ENCODE measurements at places on chromosomes 2 and 18.

- no peak for DNase-seq
These were observed 1225.6 kb downstream of the LRP1B start for GRCh38 chr2:140905083-140905781.

DNA sequence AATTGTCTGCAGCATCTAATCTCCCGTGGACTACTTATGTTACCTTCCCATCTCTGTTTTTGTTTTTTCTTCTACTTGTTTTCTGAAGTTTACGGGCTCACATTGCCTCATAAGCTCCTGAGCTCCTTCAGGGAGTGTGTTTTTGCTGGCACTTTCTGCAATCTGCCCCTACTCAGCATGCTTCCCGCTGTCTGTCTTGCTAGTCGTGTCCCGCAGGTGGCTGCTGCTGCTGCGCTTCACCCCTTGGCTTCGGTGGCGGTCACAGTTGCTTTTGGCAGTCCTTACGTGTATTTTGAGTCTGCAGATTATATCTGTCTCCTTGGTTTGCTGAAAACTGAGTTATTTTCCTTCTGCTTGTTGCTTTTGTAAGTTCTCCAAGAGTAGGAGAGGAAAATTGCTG, 37.3 kb downstream of the FER1L5 start:
- DNase-seq, result no peak

DNA sequence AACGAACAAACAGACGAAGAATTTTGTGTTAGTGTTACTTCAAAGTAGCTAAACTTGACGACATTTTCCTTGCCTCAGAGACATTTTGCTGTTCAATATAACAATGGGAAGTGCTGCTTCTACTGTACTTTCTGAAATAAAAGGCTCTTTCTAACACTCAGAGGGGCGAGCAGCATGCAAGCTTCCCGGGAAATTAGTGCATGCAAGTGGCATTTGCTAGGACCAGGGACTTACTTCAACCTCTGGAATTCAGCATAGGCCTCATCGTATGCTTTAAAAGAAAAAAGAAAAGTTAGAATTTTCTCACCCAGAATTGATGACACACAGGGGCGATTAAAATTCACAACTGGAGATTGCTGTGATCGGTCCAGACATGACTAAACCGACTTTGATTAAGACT, 62.5 kb upstream of the LPIN2 start:
- no peak for DNase-seq

DNA sequence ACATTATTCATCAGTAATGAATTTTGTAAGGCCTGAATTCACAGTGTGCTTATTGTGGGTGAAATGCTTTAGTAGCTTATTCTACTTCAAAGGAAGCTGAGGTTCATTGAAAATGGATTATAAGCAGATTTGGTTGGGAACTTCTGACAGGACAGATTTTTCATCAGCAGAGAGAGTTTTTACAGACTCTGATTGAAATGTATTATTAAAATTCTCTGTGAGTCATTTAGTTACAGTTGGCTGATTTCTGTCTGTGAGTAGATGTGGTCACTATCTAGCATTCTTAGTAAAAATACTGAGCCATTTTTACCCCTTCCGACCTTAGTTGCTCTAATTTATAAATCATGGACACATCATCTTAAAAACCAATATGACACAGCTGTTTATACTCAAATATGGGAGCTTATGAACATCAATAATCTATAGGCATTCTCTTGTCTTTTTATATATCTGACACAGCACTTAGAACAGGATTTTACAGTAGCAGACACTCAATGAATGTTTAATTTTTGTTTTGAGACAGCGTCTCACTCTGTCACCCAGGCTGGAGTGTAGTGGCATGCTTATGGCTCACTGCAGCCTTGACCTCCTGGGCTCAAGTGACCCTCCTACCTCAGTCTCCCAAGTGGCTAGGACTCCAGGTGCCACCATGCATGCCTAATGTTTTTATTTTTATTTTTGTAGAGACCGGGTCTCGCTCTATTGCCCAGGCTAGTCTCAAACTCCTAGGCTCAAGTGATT, 239.6 kb downstream of the BABAM2 start:
- no peak for DNase-seq

GRCh38 chr18:31100436-31101182, 1.6 kb downstream of the DSC2 start:
- DNase-seq, result no peak

DNA sequence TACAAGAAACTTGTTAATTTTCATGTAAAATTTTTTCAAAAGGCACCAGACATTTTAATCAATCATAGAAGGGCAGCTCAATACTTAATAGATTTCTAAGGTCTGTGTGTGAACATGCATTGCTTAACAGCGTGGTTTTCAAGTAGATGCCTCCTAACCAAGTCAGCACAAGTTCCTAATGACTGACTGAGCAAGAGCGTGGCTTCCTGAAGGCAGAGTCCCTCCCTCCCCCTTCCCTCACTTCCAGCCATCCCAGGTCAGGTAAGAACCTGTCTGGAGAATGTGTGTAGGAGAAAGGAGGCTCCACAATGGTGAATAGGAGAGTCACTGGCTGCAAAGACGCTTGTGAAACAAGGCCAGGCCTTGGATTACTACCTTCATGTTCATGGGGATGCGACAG, 33.5 kb upstream of the DAPL1 start:
- no peak for DNase-seq

DNA sequence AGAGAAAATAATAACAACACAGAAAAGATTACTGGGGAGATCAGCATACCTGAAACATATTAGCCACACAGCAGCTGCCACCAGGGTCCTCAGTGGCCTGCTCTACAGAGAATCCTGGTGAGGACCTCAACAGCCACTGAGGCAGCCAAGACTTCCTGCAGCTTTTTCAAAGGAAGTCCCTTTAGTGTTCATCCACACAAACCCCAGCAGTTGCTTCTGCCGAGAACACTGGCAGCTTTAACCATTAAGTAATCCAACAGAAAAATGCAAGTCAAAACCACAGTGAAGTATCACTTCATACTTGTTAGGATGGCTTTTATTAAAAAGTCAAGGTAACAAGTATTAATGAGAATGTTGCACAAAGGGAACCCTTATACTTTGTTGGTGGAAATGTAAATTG, 542.0 kb upstream of the GCFC2 start:
- DNase-seq, result no peak

- peak; percentile 91 for DNase-seq
These were observed at the start of gene STARD7 for GRCh38 chr2:96208143-96209010. TSS of gene STARD7 (minus strand) at chr2:96208827. CDS start at chr2:96208434, 393 bp downstream.

GRCh38 chr2:176769499-176770370, 442.9 kb upstream of the HNRNPA3 start:
- no peak for DNase-seq

DNA sequence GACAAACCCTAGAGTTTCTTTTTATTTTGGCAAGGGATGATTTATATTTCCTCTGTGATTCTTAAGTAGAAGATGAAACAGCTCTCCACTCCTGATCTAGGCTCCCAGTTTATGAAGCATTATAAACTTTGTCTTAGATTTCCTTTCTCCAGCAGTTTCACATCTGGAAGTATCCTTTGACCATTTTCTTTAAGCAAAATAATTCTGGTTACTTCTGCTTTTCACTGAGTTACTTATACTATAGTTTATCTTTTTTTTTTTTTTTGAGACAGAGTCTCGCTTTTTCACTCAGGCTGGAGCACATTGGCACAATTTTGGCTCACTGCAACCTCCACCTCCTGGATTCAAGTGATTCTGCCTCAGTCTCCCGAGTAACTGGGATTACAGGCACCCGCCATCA, 45.5 kb downstream of the KCMF1 start:
- no peak for DNase-seq

- DNase-seq, result no peak
These were observed 48.7 kb downstream of the C1QL2 start for GRCh38 chr2:119109866-119110265.

GRCh38 chr18:3452750-3453539, 3.0 kb downstream of the TGIF1 start:
- DNase-seq, result no peak

DNA sequence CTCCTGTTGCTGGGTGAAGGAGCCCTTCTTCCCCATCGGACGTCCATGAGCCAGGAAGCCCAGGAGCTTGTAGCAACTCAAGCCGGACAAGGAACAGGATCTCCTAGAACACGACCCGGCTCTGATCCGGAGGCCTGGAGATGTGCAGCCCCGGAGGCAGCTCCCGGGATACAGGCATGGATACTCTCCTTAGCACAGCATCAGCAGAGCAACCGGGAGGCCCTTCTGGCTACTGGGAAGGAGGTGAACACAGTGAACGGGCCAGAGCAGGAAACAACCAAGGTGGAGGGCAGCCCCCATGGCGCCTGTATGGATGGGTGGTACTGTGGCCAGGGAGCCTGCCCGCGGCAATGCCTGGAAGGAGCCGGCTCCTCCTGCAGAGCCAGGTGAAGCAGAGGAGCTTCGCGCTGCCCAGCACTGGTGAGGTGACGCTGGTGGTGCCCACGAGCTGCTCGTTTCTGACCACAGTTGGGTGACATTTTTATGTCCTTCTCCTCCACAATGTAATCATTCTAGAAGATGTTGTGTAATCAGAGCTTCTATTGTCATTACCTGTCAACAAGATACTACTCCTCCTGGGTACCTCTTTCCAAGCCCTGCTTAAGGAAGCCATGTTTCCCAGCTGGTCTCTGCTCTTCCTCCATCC, 94.3 kb downstream of the TWIST2 start:
- no peak for DNase-seq

DNA sequence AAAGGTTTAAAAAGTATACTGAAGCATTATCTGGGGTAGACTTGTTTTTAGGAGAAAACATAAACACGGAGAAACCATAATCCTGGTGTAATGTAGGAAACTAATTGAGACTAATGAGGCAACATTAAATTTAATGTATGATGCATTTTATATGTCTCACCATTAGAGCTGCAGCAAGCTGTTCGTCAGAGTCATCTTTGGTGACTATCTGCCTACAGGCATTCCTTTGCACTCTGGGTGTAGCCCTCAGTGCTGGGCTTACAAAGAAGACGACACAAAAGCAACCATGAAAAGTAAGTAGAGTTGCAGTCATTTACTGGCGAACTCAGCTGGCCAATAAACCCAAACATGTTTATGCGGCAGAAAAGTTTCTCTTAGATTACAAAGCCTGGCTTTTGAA, 415.3 kb upstream of the ZEB2 start:
- no peak for DNase-seq

- DNase-seq, result no peak
These were observed 160 bp downstream of the SPTBN1 start for GRCh38 chr2:54456362-54456611.

- no peak for DNase-seq
These were observed 13.2 kb upstream of the BZW1 start for GRCh38 chr2:200798514-200798913.

DNA sequence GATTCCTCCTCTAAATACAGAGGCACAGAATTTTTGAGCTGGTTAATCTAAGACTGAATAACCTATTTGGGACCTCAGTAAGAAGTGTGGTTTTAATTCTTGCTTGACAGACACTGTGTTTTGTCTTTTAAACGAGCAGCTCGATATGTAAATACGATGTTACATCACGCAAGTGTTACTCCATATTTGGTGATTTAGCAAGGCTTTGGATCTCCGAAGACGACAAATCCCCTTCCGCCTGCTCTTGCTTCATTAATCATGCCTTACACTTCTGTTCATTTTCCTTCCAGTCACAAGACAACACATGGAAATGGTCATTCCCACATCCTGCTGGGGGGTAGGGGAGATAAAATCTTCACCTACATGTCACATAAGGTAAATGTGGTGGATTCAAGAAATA, 9.4 kb downstream of the BCL11A start:
- DNase-seq, result no peak

DNA sequence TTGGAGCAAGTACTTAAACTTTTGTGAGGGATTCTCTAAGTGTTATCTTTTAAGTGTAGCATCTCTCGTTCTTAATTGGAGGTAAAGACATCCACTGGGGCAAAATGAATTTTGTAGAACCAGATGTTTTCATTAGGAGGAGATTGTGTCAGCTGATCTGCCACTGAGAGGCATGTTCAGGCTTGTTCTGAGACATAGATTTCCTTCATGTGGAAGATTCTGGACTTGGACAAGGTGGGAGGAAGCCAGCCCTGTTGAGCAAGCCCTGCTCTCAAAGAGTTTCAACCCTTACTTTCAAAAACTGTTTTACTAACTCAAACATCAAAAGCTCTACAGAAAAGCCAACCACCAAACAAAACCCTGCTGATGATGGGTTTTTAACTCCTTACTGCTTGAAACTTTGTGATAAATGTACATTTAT, 6.5 kb downstream of the MAP4K4 start:
- DNase-seq, result peak; percentile 10

GRCh38 chr2:143088388-143088787, 40.8 kb upstream of the ARHGAP15 start:
- no peak for DNase-seq

DNA sequence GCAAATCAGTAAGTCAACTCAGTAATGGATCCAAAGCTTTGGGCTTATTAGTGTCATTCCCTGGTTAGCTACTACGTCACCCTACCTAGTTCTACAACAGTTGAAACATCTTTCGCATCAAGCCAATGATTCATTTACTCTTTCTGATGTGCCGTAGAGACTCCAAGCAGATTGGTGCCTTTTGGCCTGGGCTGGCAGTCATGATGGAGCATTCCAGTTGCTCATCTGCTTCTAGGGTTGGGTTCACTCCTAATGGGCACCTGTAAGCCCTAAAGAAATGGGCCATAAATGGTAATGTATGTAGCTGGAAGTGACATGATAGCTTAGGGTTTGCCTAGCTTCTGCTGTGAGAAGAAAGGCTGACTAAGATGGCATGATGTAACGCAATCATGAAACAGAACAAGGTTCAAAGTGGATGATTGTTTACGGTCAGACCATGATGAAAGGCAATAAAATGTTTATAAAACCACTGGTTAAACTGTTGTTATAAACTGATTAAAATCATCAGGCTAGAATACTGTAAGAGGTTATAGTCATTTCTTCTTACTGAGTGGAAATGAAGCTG, 20.4 kb upstream of the CCL20 start:
- DNase-seq, result no peak

- no peak for DNase-seq
These were observed 148.5 kb upstream of the CBLN2 start for GRCh38 chr18:72692595-72692994.

DNA sequence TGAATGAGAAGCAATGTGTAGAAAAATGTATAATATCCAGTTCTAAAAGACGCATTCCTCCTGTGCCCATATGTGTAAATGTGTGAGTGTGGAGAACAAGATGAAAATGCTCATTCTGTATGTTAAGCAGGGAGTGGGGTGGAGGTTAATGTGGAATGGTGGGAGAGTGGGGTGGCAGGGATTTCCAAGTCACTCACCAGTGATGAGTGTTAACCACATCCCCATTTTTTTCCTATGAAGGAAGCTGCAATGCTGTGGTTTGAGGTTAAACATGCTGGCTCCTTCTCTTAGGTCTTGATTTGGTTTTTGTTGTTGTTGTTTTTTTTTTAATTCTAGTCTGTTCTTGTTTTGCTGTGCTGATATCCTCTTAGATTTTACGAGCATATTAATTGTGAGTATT, 169.4 kb downstream of the NEDD4L start:
- DNase-seq, result no peak

GRCh38 chr18:45874491-45875184, 49.2 kb downstream of the SIGLEC15 start:
- no peak for DNase-seq

GRCh38 chr2:100262046-100262445, 60.3 kb downstream of the LONRF2 start:
- DNase-seq, result no peak
